CD4-positive, alpha-beta memory T cell (primary cell): ENCODE measurements at places on chromosomes 6 and 20.

DNA sequence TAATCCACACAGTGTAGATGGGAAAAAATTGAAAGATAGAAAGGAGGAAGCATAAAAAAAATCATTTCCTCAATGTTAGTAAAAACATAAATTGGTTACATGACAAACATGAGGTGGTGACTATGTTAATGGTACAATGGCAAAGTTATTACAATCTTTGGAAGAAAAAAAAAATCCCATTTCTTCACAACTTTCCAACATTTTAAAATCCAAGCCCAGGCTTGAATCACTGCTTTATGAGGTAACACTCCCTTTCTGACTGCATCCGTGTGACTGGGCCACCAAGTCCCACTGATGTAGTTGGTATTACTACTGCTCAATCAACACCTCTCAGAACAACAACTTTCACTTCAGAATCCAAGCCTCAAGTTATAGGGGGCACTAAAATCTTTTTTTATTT, 160.4 kb downstream of the BTBD9 start:
- DNase-seq = no peak

DNA sequence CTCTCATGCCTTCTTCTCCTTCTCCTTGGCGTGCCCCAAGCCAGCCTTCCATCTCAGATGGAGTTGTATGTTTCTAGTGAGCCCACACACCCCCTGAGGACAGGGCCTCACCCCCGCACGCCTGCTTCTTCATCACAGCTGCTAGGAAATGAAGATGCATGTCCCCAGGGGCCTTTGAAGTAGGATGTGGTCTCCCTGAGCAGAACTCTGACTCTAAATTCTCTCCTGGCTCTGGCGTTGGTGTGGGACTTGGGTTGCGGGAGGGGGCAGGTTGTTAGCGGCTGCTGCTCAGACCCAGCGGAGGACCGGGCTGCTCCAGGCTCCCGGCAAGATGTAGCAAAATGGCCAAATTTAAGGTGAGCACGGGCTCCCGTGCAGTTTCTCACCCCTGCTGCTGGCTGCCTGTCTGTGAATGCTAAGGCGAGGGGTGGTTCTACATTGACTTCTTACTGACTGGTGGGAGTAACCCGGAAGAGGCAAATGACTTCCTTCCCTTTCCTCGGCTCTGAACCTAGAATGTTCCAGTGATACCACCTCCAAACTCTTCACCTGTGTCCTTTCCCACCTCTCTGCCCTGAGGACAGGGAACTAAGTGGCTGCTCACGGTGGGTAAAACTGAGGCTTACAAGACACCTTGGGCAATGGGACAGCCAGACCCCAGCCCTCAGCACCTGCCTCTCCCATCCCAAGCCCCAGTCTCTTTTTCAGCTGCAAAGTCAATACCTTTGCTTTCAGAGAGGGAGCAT, 8.8 kb downstream of the SYNJ2 start:
- DNase-seq = no peak

DNA sequence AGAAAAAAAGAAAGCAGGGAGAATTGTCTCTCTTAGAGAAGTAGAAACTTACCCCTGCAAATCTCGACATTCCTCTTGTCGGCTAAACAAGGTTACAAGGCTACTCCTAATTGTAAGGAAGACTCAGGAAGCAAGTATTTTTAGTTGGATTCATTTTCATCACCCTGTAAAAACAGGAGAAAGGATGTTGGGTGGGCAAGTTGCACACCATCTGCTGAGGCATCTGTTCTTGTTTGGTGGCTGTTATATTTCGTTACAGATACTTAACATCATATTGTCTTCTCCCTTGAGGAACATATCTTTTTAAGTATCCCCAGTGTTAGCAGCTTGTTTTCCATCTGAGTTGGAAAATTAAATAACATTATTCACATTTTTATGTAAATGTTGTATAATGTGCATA, 187.5 kb downstream of the PLCB4 start:
- no peak for DNase-seq

- no peak for DNase-seq
Measured at GRCh38 chr6:76681781-76682180, 609.3 kb upstream of the IMPG1 start.

DNA sequence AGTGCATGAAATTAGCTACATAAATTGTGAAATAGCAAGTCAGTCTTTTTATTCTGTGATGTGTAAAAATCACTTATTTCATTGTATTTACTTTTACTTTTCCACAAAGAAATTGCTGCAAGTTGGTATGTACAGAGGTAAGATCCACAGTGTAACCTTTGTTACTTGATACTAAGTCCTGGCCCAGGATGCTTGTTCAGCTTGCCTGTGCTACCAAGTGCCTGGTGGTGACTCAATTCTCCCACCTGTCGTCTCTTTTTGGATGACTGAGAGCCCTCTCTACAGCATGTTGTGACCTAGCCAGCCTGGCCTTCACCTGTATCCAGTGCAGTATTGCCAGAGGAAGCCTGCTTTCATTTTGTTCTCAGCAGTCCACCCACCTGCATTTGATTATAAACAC, 54.9 kb downstream of the ANKRD6 start:
- no peak for DNase-seq

- DNase-seq = no peak
Measured at GRCh38 chr20:49245921-49246740, 26.9 kb downstream of the DDX27 start.

- DNase-seq = no peak
Measured at GRCh38 chr6:92126983-92127382, 1292.4 kb downstream of the EPHA7 start.

DNA sequence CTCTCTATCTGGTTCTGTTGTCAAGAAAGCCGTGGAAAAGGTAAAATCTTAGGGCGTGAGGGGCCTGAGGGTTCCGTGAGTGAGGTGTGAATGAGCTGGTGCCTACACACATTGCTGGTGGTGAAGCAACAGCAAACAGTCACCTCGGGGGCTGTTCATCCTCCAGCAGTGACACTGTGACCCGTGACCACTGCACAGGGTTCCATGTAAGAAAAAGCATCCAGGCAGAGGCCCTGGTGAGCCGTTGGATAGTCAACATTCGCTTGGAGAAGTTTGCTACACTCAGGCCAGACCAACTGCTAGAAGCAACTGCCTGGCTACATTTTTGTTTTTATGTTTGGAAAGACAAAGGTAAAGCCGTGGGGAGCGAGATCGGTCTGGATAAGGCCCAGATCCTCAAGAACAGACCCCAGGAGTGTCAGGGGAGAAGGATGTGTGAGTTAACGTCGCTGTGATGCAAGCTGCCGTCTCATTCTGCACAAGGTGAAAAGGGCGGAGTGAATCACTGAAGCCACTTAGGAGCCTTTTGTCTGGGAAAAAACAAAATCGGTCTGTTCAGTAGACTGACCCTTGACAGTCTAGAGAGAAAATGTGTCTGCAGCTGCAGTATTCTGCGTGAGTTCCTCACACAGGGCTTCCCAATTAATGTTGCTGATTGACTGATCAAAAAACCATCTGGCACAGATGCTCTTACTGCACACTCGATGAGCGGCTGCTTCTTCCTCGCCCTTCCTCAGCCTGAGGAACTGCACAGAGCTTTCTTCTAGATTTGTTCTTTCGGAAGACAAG, 404.0 kb downstream of the SMOC2 start:
- no peak for DNase-seq

DNA sequence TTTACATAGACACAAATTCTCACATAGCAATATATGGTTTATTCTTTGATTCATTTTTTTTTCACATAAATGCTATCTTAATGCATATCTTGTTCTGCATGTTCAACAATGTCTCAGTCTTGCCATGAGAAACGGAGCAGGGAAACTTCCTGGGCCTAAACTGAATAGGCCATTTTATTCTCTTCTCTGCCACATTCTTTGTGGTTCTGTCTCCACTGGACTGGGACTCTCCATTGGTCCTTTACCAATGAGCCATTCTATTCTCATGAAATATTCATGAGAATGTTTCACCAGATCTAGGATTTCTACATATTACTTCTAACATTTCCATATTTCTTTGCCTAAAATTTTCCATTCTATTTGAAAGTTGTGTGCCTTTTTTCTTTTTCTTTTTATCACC, 42.8 kb downstream of the LAMA2 start:
- DNase-seq = no peak

DNA sequence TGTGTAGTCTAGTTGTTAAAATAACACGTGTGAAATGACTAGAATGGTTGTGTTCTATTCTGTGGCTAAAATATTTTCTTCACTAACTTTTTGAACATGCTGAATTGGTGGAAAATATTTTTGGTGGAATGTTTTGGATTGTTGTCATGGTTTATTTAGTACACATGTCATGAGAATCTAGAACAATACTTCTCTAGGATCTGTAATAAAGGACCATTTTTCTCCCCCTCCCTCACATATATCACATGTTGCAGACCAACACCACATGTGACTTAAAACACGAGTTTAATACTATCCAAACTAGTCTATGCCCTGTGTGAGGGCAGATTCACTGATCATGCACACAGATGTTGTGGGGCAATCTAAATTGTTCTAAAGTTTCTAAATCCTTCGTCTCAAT, 29.2 kb downstream of the FIG4 start:
- no peak for DNase-seq

DNA sequence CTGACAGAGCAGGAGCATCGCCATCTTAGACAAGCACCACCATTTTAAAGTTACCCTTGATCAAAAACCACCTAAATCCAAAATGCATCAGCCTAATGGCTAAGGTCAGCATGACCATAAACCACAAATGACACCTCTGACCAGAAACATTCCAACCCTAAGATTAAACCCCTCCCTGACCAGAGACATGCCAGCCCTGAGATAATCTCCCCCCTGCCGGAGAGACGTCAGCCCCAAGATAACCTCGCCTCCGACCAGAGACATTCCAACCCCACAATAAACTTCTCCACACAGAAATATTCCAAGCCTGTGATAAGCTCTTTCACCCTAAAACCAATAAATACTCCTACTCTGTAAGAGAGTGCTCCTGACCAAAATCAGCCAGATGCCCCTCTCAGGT, 53.5 kb downstream of the PXDC1 start:
- DNase-seq = no peak

- no peak for DNase-seq
Measured at GRCh38 chr6:7261852-7262461, 51.0 kb downstream of the SSR1 start.

DNA sequence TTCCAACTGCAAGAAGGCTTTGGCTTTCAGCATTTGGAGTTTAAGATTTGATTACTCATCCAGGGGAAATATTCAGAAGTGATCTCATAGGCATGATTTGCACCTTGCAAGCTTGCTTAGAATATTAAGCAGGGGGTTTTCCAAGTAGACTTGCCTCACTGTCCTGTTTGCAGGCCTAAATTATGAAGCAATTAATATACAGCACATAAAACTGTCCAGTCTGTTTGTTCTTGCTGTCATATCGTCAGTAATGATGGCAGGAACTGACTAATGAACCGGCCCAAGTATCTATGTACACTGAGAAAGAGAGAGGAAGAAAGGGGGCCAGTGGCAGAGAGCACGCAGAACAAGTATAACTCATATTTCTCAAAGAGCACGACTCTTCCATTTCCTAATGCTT, 212.5 kb upstream of the SUPT3H start:
- no peak for DNase-seq

- DNase-seq = no peak
Measured at GRCh38 chr20:16350465-16350864, 222.8 kb downstream of the KIF16B start.
